ENCODE measurements at places on chromosomes 2 and 18. TPM values are rescaled to one million over a fixed set of nuclear protein-coding genes. Genes with fewer than 3 reads are reported as not detected.

UGT1A4 gene
- not detected for total RNA-seq

HEATR5B gene
- total RNA-seq, result 9.0 TPM

DNA sequence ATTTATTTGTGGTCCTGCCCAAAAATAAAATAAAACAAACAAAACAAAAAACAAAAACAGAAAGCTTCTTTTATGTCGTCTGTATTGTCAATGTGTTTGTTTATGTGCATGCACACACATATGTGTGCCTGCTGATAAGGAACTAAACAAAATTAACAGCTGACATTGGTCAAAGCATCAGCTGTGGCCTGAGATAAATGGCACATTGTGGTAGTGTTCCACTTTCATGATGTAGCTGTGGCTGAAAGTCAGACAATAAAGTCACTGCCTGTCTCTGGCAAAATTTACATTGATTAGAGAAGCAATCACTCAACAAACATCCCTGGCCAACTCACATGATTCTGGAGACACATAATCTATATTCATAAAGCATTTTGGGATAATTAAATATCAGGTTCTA, 203.4 kb upstream of the PIK3C3 start:
- no peak for DNase-seq

DNPEP gene
- total RNA-seq, result 77.0 TPM

DNA sequence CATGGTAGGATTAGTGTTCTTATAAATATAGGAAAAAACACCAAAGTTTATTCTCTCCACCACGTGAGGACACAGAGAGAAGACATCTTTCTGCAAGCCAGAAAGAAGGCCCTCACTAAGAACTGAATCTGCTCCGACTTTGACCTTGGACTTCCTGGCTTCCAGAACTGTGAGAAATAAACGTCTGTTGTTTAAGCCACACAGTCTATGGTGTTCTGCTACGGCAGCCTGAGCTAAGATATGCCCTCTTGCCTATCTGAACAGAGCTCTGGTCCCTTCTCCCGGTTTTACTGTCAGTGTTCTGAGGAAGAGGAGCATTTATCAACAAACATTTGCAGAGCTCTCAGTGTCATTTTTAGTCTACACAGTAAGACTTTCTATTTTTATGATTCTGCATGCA, 131.3 kb downstream of the DOK6 start:
- no peak for DNase-seq

DNA sequence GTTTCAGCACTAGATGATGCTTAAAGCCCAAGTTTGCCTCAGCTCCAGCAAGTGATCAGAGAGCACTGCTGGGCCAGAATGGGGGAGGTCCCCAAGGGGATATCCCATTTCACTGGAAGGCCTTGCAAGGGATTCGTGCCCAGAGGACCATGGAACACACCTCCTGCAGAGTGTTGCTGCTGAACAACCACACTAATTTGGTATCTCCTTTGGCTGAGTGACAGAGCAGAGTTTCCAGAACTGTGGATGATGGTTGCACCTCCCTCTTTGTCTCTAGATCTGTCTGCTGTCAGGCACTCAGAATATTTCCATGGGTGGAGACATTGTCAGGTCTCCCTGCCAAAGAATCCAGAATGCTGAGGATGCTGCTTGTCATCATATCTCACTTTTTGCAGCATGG, 484.8 kb upstream of the NETO1 start:
- DNase-seq, result no peak
